ENCODE measurements at places on chromosomes 12 and 14.

DNA sequence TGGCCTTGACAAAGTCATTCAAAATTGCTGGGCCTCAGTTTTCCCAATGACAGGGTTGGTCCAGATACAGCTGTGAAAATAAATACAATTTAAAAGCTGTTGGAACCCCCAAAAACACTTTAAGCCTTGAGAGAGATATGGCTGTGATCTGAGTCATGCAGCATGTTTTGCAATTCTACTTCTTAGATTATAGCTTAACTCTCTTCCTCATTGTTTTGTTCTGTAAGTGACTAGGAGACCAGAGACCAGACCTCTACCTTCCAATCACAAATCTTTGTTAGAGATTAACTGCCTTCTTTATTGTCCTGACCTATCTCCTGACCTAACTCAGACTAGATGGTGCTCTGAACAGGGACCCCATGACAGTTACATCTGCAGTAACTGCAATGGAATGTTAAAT, 198.1 kb downstream of the STXBP6 start:
- no peak for DNase-seq

DNA sequence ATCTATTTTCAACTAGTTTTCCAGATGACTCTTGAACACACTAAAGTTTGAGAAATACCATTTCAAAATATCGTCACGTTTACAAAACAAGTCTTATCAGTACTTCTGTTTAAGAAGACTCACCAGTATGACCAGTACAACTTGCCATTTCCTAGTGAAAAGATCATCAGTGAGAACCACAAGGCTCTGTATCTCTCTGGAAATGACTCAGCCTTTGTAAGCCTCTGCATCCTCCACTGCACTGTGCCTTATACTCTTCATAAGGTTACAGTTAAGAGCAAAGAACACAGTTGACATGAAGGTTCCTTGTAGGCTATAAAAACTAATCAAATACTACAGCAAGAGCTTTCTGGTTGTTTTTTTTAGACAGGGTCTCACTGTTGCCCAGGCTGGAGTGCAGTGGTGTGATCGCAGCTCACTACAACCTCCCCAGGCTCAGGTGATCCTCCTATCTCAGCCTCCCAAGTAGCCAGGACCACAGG, 5.7 kb upstream of the VTI1B start:
- DNase-seq = no peak

DNA sequence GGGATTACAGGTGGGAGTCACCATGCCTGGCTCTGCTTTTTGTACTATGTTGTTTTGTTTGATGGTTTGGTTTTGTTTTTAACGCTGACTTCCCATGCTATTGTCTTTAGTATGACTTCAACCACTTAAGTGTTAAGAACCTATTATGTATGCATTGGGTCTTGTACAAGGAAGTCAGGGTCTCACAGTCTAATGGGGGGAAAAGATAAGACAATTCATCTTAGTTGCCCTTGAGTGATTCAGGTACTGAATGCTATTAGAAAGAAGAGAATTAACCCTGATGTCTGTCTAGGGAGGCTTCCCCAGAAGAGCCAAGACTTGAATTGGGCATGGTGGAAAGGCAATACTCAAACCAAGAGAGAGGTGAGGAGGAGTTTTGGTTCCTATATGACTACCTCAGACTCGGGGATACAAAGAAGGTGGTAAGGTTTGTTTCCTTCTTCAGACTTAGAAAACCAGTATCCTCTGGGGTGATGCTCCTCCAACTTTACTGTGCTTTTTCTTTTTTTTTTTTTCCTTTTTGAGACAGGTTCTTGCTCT, 64.6 kb downstream of the SUSD6 start:
- DNase-seq = no peak

DNA sequence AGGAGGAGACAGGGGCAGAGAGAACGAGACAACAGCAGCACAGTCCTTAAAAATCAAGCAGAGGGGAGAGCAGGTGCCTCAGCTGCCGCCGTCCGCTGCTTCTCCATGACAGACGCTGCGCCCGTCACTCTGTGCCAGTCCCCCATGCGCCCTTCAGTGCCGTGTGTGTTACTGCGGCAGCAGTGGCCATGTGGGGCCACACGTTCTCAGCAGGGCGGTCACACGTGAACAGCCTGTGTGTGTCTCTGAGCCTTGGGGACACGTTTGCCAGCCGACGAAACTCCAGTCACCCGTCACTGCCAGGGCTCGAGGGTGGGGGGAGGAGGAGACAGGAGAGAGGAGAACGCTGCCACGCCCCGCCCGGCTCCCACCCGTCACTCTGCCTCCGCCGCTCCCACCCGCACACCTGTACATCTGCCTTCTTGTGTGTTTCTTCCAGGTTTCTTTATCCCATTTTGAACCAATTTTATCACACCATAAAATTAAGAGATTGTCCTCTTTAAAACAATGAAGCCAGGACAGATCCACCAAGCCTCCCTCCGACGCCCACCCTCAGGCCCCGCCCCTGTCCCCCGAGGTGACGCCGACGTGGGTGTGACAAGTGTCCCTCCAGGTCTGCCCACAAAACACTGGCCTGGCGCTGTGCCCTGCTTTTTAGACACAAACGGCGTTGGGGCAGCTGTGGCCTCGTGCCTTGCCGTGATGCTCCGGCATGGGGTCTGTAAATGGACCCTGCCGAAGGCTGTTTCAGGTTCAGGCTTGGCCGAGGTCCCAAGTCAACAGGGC, 58.2 kb downstream of the GALNT9 start:
- no peak for DNase-seq

DNA sequence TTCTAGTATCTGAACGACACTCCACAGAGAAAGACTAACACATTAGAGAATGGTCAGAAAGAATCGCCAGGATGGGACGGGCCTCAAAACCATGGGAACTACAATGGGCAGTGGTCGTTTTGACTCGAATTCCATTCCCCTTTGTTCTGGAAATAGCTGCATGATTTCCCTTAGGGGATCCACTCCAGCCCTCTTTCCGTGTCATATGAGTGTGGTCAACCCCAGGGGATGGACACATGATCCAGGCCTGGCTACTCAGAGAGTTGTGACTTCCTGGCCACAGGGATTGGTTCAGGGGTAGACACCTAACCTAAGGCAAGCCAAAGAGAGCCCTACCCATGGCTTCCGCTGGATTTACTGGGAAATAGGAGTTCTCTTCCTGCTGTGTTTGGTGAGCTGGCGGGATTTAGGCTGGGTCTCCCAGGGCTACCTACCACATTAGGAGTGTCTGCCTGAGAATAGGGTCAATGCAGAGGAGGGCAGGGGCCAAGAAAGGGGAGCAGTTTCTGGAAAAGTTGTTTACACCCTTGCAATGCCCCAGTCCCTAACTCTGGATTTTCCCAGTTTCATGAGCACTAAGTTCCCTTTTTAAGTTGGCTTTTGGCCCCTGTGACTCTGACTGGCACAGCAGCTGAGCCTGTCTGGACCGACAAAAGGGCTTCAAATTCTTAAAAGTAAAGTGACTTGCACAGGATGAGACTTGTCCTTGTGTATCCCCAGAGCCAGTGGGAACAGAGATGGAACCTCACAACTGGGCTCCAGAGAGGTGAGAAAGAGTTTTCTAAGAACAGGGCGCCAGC, 28.1 kb upstream of the GPATCH2L start:
- DNase-seq = no peak

DNA sequence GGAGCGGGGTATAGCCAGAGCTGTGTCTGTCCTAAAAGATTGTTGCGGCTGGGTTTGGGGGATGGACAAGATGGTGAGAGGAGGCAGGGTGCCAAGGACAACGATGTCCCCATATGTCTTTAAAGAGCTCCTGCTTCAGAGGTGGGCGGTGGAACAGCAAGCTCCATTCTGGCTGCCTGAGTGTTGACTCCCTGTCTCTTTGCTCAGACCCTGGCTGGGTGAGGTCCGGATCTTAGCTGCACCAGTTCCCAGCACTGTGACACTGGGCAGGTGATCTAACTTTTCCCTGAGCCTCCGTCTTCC, 8.3 kb upstream of the WSCD2 start:
- DNase-seq = no peak

DNA sequence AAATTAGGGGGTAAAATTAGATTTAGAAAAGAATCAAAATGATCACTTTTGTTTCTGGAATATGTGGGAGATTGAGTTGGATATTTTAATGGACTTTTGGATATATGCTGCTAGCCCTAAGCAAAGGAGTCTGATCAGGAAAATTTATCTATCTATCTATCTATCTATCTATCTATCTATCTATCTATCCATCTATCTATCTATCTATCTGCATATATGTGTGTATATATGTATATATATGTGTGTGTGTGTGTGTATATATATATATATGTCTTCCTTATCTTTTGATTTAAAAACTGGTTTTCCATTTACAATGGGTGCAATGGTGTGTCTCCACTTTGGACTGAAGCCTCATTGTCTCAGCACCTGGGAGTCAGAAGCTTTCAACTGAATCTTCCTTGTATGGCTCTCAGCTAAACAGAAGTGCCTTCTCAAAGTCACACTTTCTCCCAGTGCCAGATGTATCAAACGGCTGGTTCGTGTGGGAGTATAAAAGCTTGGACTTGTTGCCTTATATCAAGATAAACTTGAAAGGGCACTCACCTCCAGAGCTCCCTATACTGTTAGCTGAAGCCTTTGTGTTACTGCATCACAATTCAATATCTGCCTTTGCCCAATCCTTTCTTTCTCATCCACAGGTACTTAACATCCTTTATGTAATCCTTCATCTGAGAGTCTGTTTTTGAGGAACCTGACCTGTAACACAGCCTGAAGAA, 31.6 kb upstream of the CD69 start:
- DNase-seq = no peak
